ENCODE measurements at places on chromosomes 3 and 15.

DNA sequence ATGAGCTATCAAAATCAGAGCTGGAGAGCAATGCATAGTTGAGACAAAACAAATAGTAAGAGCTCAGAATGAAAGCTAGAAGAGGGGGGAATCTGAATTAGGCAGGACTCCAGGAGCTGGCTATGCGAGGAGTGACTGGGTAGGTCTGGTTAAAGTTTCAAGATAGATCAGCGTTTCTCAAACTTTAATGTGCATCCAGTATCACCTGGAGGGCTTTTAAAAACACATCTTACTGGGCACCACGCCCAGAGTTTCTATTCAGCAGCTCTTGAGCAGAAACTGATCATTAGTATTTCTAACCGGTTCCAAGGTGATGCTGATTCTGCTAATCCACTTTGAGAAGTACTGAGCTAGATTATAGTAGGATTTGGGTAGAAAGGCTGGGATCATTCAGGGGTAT is 96.2 kb upstream of the ACP3 start:
- DNase-seq = no peak

DNA sequence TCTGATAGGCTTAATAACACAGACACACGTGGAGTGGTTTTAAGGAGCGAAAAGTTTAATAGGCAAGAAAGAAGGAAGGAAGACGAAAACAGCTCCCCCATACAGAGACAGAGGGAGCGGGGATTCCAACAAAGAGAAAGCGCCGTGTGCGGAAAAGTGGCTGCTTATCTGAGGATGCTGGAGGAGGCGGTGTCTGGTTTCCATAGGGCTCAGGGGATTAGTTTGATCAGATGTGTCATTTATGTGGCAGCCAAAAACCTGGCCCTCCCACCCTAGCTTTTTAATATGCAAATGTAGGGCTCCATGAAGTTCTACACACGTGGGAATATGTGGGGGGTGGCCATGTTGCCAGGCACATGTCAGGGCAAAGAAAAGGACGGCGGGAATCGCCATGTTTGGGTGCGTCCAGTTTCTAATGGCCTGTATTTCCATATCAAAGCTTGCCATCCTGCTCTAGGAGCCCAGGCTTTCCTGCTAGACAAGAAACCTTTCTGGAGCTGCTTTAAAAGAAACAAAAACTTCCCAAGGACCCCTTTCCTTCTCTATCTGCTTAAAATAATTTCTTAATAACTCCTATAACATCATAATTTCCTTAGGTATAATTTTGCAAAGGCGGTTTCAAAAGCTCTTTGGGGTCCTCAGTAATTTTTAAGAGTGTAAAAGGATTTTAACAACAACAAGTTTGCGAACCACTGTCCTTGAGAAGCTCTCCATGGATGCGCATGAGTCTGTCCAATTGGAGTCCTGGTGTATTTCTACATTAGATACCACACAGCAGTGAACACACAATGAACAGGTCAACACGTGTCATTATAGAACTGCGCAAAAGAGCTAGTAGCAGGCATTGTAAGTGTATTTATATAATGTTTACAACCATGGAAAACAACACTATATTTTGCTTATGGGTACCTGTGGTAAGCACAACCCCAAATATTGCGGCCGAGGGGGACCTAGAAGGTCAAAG is 622 bp upstream of the ZNF589 start:
- no peak for DNase-seq

DNA sequence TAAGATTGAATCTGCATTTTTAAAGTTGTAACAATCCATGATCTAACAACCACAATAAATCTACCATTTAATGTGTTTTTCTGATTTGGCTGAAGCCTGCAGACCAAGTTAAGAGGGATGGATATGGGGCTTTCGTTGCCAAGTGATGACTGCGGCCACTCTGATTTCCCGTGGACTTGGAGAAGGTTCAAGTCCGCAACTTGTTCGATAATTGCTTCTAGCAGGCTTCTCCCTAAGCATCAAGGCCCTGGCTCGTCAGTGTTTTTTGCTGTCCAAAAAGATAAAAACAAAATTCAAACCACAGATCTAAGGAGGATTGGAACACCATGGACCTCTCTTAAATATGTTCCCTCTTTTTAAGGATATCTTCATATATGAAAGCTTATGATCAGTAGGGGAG is 256.6 kb downstream of the CNTN3 start:
- DNase-seq = no peak

GRCh38 chr3:142542054-142542453 is 36.5 kb downstream of the ATR start:
- no peak for DNase-seq

DNA sequence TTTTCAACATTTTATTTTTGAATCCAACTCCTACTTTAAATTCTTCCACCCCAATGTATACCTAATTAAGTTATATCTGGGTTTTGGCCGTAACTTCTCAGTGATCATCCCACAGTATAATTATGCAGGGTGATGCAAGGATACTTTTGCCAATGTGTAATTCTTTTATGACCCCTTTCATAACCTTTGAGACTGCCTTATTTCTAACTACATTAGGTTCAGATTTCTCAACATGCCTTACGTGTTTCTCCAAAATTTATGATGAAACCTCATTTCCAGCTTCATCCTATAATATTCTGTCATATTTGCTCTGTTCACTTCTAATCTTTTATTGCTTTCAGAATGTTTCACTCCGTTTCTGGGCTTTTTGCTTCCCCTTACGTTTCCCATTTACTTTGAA is 1229.6 kb upstream of the ALCAM start:
- DNase-seq = no peak

GRCh38 chr3:11735638-11736037 is 91.9 kb upstream of the VGLL4 start:
- no peak for DNase-seq

Data from stimulated activated naive B cell treated with anti-CD40 and anti-IgM and Interleukin-4, amounts not matched to agents 10 μg/mL and 1 μg/mL and 100 μg/mL, for 72 hours (primary cell).